ENCODE measurements at places on chromosomes 1 and 21. TPM values are rescaled to one million over a fixed set of nuclear protein-coding genes. Genes with fewer than 3 reads are reported as not detected.

Gene TMEM269
- total RNA-seq: 0.15 TPM

GRCh38 chr1:114320586-114320985, 166.9 kb upstream of the SYT6 start:
- DNase-seq: no peak

Gene C8A
- total RNA-seq: not detected

- no peak for DNase-seq
Observed at GRCh38 chr1:238681451-238681850, 704.9 kb upstream of the CHRM3 start.

- no peak for DNase-seq
Observed at GRCh38 chr1:67020304-67020703, 33.6 kb downstream of the SLC35D1 start.

DNA sequence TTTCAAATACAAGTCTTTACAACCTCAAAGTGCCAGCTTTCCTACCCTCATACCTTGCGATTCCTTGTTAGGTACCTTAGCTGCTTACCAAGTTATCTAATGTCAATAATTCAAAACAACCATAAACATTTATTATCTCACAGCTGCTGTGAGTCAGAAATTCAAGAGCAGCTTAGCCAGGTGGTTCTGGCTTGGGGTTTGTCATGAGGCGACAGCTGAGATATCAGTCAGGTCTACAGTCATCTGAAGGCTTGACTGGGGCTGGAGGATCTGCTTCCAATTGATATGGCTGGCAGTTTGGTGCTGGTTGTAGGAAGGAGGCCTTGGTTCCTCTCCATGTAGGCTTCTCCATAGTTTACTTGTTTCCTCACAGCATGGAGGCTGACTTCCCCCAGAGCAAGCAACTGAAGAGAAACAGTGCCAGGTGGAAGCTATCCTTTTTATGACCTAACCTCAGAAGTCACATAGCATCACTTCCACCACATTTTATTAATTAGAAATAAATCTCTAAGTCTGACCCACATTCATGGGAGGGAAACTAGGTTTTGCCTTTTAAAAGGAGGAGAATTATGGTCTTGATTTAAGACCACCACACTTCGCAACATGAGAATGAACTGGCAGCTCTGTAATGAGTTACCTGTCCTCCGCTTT, 103.3 kb upstream of the FGGY start:
- no peak for DNase-seq

DNA sequence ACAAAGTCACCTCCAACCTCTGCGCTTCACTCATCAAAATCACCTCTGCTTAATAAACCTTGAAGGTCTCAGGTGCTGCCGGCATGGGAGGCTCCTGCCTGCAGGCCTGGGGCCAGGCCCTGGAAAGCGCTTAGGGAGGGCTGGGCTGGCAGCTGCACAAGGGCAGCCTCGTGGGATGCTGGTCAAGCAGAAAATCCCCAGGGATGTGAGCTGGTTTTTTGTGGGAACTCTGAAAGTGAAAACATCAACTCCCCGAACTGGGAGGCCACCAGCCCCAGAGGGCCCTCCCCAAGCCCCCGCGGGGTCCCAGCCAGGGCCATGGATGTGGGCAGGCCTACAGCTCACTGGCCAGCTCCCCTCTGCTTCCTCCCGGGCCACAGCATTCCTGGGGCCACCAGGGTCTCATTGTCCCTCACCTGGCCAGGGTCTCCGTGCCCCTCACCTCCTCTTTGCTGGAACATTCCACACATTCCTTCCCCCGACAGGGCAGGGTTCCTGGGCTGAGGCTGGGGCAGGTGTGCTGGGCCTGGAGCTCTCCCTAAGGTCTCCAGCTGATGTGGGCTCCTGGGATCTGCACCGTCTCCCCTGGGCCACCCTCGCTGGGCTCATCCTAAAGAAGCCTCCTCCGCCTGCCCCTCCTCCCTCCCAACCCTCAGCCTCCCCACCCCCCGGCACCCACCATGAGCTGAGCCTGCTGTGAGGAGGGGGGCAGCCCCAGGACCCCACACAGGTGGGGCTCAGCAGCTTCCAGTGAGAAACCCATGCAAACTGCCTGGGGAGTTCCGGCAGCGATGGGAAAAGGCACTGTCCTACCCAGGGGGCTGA, 36.0 kb upstream of the POFUT2 start:
- no peak for DNase-seq

GRCh38 chr1:204213668-204214662, at the start of gene GOLT1A:
Gene GOLT1A, minus strand, starts transcription at chr1:204213988. Its CDS starts 82 bp downstream, at chr1:204213906.
- DNase-seq: peak; percentile 68

Gene SYTL1
- 27.3 TPM for total RNA-seq

All from activated CD4-positive, alpha-beta memory T cell treated with anti-CD3 and anti-CD28 coated beads for 36 hours (primary cell).